ENCODE measurements at places on chromosomes 1 and 21.

- DNase-seq = no peak
Observed at GRCh38 chr1:9798236-9799130, 25.3 kb downstream of the CLSTN1 start.

DNA sequence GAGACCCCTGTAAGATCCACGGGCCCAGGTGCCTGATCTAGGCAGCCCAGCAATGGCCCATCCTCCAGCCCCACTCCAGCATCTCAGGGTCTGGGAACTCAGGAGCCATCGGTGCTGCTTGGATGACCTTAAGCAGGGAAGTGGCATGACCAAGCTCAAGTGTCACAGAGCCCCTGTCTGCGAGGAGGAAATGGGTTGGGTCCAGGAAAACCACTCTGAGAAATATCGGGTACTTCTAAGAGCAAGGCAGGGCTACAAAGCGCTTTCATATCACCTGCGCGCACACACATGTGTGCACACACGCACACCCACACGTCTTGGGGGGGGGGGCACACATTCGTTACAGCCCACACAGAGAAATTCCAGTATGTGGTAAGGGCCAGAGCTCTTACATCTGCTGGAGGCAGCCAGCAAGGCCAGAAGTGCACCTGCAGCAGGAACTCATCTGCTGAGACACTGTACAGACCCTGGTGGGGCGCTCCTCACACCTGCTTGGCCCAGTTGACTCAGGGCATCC is 32.6 kb upstream of the SPOCD1 start:
- no peak for DNase-seq

DNA sequence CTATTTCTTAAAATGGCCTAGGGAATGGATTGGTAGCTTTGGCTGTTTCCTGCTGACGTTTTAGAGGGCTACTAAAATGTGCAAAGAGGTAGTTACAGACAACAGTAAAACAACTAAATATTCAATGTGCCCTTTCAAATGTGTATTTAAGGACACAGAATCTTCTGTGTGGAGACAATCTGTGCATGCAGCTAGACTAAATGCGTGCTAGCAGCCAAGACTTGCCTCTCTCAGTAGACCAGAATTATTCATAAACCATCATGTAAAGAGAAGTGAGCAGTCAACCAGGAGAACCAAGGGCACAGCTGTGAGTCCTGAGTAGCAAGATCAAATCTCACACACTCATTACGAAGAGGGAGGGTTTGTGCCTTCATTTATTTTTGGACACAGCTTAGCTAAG is 160.2 kb upstream of the GREM2 start:
- DNase-seq = no peak

DNA sequence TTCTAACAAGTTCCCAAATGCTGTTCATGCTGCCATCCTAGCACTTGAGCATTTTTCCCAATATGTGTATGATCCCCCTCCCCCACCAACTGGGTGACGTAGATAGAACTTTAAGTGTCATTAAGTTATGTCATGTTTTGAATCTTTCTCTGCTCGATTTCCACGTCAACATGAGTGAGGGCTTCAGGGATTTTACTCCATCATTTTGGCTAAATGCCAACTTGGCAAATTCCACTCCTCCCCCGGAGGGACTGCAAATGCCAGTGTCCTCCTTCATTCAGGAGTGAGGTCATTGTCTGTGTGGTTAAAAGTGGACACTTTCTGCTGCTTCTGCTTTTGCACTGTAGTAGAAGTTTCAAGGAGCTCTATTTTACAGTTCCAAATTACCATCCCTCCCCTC is 201.7 kb downstream of the FGGY start:
- peak; percentile 21 for DNase-seq

GRCh38 chr1:30100524-30100862 is 622.9 kb downstream of the MATN1 start:
- DNase-seq = no peak

DNA sequence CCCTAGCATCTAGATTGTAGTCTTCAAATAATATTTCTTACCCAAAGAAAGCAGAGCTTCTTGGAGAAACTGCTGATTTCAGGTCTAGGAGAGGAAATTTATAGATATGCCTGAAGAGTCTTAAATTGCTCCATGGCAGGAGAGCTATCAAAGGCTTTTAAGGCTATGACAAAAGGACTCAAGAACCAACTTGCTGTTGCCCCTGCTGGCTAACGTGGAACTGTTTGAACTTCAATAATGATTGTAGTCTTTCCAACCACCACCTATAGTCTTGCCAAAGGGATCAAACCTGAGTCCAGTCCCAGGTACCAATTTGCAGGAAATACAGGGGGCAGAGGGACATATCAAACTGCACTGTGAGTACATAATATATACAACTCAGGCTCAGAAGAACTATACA is 336.2 kb upstream of the ESRRG start:
- DNase-seq = no peak

DNA sequence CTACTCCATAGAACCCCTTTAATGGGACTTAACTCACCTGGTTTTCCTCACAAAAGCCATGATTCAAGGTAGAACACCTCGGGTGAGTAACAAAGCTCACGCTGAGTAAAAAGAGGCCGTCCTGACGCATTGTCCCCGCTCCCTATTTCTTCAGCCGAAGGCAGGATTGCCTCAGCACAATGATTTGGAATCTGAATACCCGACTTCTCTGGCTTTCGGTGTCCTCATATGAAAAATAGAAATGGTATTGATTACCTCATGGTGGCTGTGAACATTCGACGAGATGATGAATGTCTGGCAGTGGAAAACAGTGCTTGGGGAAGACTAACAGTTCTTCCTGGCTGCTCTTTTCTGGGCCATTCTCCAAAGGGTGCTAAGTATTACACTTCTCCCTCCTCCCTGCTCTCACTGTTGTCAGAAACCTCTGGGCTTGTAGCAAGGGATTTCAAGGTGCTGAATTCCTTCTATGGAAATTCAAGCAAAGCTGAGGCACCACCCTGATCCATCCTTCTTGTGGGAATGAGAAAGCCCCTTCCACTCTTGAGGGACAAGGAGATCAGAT is 148.3 kb downstream of the C1orf94 start:
- DNase-seq = no peak

DNA sequence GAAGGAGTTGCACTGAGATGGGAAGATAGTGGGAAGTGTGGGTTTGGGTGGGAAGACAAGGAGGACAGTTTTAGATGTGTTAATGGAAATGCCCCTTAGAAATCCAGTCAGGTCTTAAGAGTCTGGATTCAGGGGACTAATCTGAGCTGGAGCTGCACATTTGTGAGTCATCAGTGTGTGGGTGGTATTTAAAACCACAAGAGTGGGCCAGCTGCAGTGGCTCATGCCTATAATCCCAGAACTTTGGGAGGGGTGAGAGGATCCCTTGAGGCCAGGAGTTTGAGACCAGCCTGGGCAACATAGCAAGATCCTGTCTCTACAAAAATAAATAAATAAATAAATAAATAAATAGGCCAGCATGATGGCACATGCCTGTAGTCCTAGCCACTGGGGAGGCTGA is 40.9 kb upstream of the SLC6A9 start:
- DNase-seq = peak; percentile 40

- peak; percentile 93 for DNase-seq
Observed at GRCh38 chr21:43767984-43768867, 7.9 kb downstream of the CSTB start.

- no peak for DNase-seq
Observed at GRCh38 chr1:222357252-222357651, 190.7 kb downstream of the HHIPL2 start.

DNA sequence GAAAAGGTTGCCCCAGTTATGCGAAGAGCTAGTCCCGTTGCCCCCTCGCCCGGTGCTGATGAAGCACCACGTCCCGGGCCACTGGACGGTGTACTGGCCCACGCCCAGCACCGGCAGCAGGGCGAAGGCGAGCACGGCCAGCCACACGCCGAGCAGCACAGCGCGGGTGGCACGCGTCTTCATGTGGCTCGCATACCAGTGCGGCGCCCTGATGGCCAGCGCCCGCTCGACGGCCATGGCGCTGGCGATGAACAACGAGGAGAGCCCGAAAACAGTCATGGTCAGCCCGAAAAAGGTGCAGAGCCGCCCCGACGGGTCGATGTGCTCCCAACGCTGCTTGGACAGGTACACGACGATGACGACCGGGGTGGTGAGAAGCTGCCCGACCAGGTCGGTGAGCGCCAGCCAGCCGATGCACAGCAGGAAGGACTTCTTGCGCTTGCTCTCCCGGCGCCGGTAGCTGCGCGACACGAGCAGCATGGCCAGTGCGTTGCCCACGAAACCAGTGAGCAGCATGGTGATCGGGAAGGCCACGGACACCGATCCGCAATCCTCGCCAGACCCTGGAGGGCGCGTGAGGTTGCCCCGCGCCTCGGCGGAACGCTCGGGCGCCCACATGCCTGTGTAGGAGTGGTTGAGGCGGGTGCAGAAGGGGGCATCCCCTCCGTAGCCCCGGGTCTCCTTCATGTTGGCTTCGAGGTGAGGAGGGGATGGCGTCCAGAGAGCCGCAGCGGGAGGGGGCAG is 553 bp downstream of the PTGER3 start:
- no peak for DNase-seq
